CD14-positive monocyte (primary cell): ENCODE measurements at places on chromosomes 3 and 15. TPM values are rescaled to one million over a fixed set of nuclear protein-coding genes. Genes with fewer than 3 reads are reported as not detected.
A peak's percentile ranks its signal among the peaks of the same experiment; 100 is the strongest.

GRCh38 chr3:31196881-31197364, 302.5 kb upstream of the GADL1 start:
- no peak for DNase-seq

GRCh38 chr3:27613846-27614500, 108.2 kb downstream of the EOMES start:
- no peak for DNase-seq

- DNase-seq, result no peak
Observed at GRCh38 chr3:186824430-186825139, 17.9 kb upstream of the ADIPOQ start.

GRCh38 chr3:29871087-29871486, 590.2 kb downstream of the RBMS3 start:
- DNase-seq, result no peak

- no peak for DNase-seq
Observed at GRCh38 chr3:10468613-10469354, 36.6 kb downstream of the ATP2B2 start.

GRCh38 chr15:84034578-84035398, 200.8 kb upstream of the GOLGA6L4 start:
- DNase-seq, result no peak

GRCh38 chr3:111797171-111797615, 61.9 kb upstream of the PHLDB2 start:
- no peak for DNase-seq

GRCh38 chr15:39283531-39283930, 297.3 kb upstream of the THBS1 start:
- DNase-seq, result no peak

DNA sequence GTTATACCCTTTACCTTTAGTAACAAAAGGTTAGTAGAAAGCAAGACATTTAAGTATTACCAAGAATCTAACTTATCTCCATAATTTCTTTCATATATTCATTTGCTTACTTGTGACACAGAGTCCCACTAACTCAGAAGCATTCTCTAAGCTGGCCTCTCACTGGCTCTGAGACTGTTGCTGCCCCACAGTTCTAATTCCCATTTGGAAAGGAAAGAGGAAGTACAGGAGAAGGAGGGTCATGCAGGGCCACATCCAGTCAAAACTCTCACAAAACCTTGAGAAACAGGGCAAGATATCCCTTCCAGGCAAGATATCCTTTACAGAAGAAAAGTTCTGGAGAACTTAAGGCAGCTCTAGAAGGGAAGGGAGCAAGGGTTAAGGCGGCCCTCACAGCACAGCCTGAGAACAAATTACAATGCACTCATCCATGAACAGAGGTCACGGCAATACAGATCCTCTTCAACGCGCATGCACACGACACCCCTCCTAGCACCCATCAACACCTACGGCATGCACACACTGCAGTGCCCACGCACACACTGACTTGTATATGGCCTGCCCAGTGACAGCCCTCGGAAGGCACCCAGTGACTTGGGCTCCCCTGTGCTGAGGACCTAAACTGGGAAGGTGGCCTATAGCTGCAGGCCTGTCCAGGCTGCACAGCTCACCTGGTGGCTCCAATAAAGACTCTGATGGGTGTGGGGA, 13.0 kb upstream of the MYO5C start:
- no peak for DNase-seq

- DNase-seq, result no peak
Observed at GRCh38 chr3:50737193-50737905, 62.6 kb downstream of the DOCK3 start.

- no peak for DNase-seq
Observed at GRCh38 chr3:12922306-12922705, 80.9 kb upstream of the RPL32 start.

DNA sequence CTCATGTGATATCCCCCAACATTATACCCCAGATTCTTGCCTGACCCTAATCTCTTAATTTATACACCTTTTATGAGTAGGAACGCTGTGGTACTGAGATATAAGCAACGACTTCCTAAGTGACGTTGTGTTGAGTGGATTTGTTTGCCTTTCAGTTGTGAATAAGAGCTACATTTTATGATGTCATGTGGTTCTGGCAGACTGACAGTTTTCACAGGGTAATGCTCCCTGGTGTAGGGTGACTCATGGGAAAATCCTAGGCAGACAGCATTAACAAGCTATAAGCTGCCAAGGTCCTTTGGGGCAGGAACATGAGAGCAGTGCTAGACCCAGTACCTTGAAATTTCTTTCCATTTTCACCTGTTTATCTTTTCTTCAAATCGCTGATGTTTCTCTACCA, 11.2 kb downstream of the C3orf52 start:
- DNase-seq, result peak; percentile 28

DNA sequence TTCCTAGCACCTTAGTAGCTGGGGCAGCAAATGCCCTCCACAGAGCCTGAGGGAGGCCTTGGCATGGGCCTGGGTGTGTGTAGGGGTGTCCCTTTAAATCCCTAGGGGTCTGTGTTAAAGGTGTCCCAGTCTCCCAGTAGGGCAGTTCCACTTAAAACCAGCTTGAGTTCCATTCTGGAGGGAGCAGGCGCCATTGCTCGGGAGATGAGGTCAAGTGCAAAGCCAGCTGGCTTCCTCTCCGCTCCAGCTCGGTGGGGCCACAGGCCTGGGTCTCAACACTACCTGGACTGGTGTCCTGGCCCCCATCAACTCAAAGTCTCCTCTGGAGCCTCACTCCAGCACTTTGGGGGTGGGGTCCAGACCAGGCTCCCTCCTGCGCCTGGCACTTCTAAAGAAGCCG, 25.2 kb downstream of the FEM1B start:
- no peak for DNase-seq

- no peak for DNase-seq
Observed at GRCh38 chr15:64191971-64192830, 29.4 kb upstream of the PPIB start.

DNA sequence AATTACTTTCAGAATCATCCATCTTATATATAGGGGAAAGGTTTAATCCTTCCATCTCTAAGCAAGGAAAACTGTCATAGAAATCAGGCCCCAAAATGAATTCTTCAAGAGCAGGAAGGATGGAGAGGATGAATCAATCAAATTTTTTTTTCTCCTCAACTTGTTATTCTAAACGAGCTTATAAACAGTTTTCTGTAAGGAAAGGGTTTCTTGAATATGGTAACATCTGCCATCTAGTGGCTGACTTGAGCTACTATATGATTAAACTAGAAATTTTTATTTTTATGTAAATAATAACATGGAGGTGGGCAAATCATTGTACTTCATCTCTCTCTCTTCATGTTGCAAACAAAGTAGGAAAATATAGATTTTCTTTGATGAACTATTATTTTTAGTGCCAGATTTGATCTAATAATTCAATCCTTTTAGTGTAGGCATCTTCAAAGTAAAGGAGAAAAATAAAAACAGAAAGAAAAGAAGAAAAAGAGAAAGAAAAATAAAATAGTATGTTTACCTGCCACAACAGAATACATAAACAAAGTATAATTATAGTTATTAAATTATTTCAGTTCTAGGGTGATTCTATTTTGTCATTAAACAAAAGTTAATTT, 146.6 kb downstream of the SERPINI1 start:
- DNase-seq, result peak; percentile 21

DNA sequence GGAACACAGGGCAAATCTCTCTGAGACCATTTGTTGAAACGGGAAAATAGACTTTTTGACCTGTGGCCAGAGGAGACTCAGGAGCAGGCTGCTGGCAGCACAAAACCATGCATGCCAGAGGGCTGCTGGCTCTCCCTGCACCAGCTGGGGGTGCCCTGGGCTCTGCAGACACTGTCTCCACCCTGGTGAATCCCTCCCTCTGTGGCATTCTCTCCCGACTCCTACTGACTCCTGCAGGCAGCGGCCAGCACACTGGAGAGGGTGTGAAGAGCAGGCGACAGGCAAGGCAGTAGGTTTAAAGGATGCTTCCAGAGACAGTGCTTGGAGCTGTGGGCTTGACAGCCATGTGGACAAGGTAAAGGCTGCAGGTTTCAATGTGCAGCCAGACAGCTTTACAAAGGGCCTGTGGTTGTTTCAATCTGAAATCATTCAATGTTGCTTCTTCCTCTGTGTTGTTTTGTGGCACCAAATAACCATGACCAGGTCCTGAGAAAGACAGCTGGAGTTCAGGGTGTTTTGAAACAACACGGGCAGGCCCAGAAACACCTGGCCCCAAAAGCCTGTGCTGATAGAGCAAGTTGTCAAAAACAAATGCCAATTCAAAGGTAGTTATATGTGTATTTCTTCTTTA, 431.0 kb upstream of the ATP10A start:
- DNase-seq, result no peak

GRCh38 chr15:93047621-93048425, 41.2 kb downstream of the RGMA start:
- no peak for DNase-seq

DNA sequence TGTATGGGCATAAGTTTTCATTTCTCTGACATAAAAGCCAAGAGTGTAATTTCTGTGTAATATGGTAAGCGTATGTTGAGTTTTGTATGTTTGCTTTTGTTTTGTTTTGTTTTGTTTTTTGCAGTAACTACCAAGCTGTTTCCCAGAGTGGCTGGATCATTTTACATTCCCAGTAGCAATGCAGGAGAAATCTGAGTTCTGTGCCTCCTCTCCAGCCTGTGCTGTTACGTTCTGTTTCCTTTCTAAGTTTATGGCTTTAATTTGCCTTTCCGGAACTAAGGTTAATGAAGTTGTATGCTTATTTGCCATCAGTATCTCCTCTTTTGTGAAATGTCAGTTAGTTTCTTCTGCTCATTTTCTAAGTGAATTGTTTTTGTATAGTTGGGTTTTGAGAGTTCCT, 307.8 kb downstream of the GABRG3 start:
- no peak for DNase-seq

GRCh38 chr3:134652886-134653630, 2.2 kb upstream of the KY start:
- DNase-seq, result no peak

- DNase-seq, result no peak
Observed at GRCh38 chr3:139930211-139930610, 4.8 kb upstream of the CLSTN2 start.

DNA sequence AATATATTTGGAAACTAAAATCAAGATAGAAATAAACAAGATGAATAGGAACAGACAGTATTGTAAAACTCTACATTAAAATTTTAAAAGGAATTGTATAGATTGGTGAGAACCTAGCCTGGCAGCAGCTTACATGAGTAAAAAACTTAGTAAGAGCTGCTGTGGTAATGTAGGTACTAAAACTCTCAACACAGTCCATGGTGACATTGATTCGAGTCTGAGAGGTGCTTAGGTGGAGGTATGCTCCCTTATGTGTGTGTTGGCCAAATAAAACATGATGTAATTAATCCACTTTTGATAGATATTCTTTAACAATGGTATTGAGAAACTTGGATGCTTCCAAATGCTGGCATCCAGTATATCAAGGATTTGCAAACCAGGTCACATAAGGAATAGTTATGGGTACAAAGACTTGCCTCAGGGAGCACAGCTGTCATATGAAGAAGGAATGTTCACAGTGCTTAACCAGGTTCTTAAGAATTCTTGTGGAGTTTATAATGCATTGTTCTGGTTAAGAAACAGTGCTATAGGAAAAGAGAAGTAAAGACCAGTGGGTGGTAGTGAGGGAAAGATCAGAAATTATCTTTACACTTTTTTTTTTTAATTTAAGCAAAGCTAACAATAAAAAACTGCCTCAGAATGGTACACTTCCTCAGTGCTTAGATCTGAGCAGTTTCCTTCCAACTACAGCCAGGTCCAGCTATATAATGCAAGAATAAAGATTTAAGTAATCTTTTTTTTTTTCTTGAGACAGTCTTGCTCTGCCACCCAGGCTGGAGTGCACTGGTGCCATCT, 24.6 kb upstream of the IL20RB start:
- DNase-seq, result no peak

DNA sequence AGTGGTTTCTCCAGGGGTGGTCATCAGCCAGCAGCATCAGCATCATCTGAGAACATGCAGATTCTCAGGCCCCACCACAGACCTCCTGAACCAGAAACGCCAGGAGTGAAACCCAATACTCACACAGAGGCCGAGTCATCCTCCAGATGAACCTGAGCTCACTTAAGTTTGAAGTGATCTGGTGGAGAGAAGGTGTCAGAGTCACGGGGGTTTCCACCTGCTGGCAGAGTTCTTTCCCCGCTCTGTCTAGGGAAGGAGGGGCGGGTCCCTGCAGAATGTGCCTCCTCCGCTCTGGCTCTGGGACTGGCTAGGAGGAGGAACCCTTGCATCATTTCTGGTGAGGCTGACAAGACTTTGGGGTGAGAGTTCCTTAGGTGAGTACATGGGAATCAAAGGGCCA, 13.3 kb upstream of the KIF23 start:
- DNase-seq, result no peak

DNA sequence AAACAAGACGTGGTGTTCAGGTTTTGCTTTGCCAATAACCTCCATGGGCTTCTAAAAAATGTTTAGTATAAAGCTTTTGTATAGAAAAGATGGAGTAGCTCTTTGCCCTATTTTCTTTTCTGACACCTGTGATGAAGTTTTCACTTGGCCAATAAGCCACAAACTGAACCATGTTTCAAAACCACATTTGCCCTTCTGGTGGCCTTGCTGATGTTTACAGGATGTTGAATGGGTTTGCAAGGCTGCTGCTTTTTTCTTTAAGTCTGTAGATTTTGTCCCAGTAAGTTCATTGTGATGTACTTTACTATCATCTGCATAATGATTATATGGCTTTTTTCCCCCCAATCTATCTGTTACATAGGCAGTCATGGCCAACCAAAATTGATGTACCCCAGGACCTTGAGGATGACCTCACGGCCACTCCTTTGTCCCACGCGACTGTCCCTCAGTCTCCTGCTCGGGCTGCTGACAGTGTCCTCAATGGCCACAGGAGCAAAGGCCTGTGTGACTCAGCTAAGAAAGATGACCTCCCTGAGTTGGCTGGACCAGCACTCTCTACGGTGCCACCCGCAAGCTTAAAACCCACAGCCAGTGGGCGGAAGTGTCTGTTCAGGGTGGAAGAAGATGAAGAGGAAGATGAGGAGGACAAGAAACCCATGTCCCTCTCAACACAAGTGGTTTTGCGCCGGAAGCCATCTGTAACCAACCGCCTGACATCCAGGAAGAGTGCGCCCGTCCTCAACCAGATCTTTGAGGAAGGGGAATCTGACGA, 60.8 kb downstream of the SNRK start:
- DNase-seq, result no peak

- no peak for DNase-seq
Observed at GRCh38 chr3:44334326-44334725, 4.2 kb upstream of the TCAIM start.

GRCh38 chr3:196997311-196997710, 28.7 kb upstream of the PIGZ start:
- DNase-seq, result no peak

- no peak for DNase-seq
Observed at GRCh38 chr3:149207475-149207874, 14.2 kb downstream of the CP start.

- DNase-seq, result no peak
Observed at GRCh38 chr3:100968932-100969906, 24.0 kb downstream of the ABI3BP start.

The NIT2 gene
- 6.4 and 15.1 TPM in 2 replicates for polyA plus RNA-seq

The BCL2A1 gene
- 257 and 465 TPM in 2 replicates for polyA plus RNA-seq

The BLM gene
- polyA plus RNA-seq, result 2.3 TPM

The ACTC1 gene
- polyA plus RNA-seq, result not detected

The REC114 gene
- not detected for polyA plus RNA-seq

The NOX5 gene
- polyA plus RNA-seq, result not detected

The MST1R gene
- 0.09 and 0.25 TPM in 2 replicates for polyA plus RNA-seq

The IL17RC gene
- 8.3 TPM for polyA plus RNA-seq

The SEMA3G gene
- polyA plus RNA-seq, result not detected

The TRPM1 gene
- 0.03 TPM in 2 replicates for polyA plus RNA-seq

The A4GNT gene
- not detected for polyA plus RNA-seq

The SV2B gene
- not detected for polyA plus RNA-seq

The PIERCE2 gene
- 1.3 TPM for polyA plus RNA-seq
